Mesenchymal stem cell (in vitro differentiated cells and primary cell): ENCODE measurements at places on chromosomes 6 and 20.

DNA sequence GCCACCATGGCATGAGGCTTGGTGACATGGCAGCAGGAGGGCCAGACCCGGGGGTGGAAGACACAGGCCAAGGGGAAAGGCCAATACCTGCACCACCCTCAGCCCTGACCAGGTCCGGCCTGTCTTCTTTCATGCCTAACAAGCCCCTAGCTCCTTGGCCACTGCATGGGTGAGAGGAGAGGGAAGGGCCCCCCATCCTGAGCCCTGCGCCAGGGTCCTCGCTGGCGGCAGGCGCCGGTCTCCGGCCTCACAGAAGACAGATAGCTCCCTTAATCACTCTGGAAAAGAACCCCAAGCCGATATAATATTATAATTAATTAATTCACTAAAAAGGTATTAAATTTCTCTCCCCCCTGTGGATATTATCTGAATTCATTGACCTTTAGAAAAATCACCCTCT lies 41.4 kb downstream of the MDFI start:
- H3K36me3 ChIP-seq, result no peaks in the 10 kb centered on the region
- H3K4me3 ChIP-seq, result no peak overlapping the region
- DNase-seq, result no peak
- peaks cover 25% of the 10 kb centered on the region for H3K27me3 ChIP-seq
- H3K4me1 ChIP-seq, result peaks cover 22% of the 10 kb centered on the region

DNA sequence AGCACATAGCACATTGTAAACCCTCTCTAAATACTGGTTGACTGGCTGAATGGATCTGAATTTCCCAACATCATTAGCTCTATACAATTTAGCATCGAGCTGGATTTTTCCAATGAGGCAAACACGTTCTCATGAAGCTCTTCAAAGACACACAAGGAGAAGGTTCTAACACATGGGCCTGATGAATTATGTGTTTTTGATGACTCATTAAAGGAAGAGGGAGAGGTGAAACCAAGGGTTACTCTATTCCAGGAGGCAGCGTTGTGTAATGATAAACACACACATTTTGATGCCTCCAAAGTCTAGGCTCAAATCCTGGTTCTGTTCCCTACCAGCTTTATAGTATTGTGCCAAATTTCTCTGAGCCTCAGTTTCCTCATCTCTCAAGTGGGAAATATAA lies 84.3 kb downstream of the PFDN4 start:
- no peak for DNase-seq
- no peaks in the 10 kb centered on the region for H3K36me3 ChIP-seq
- H3K4me1 ChIP-seq, result no peaks in the 10 kb centered on the region
- H3K4me3 ChIP-seq, result no peak overlapping the region
- no peaks in the 10 kb centered on the region for H3K27me3 ChIP-seq
- H3K27ac ChIP-seq, result no peak overlapping the region

- H3K27ac ChIP-seq, result no peak overlapping the region
- H3K4me3 ChIP-seq, result no peak overlapping the region
- peaks cover 23% of the 10 kb centered on the region for H3K27me3 ChIP-seq
- H3K36me3 ChIP-seq, result no peaks in the 10 kb centered on the region
- H3K4me1 ChIP-seq, result peaks cover 21% of the 10 kb centered on the region
Measured at GRCh38 chr20:48828734-48829460, 1.1 kb upstream of the PREX1 start.

GRCh38 chr6:138689849-138690248 lies 83.7 kb upstream of the CCDC28A start:
- H3K36me3 ChIP-seq, result no peaks in the 10 kb centered on the region
- DNase-seq, result no peak
- no peaks in the 10 kb centered on the region for H3K27me3 ChIP-seq
- peaks cover 5% of the 10 kb centered on the region for H3K4me1 ChIP-seq
- no peak overlapping the region for H3K4me3 ChIP-seq

DNA sequence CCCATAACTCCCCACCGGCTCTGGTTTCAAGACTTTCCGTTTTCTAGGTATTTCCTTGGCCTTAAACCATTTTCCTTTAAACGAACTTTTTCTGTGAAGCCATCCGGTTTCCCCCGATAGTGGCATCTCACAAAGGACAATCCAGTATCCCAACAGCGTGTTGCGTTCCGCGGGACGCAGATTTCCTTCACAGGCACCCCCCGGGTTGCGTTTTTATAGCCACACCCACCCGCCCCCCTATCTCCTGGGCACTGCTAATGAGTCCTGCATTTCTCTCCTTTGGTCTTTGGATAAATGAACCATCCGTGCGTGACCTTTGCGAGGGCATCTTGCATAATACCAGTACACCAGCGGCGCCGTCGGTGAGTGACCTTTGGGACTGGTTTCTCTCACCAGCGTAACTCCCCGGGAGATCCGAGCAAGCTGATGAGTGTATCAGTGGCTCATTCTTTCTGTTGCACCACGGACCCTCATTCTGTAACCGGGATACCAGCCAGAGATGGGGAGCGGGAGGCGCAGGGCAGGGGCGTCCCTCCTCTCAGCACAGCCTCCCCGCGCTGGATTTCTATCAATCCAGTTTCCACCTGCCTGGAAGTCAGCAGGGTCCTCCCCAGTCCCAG lies 586 bp upstream of the NQO2 start:
- no peaks in the 10 kb centered on the region for H3K36me3 ChIP-seq
- DNase-seq, result peak; percentile 95
- H3K4me3 ChIP-seq, result peak overlapping the region; percentile 60
- H3K4me1 ChIP-seq, result peaks cover 9% of the 10 kb centered on the region
- no peaks in the 10 kb centered on the region for H3K27me3 ChIP-seq
- H3K27ac ChIP-seq, result no peak overlapping the region

GRCh38 chr6:157861814-157862213 lies 38.8 kb downstream of the SNX9 start:
- H3K27ac ChIP-seq, result no peak overlapping the region
- peaks cover 5% of the 10 kb centered on the region for H3K4me1 ChIP-seq
- peak; percentile 46 for DNase-seq
- H3K4me3 ChIP-seq, result no peak overlapping the region
- peaks cover 34% of the 10 kb centered on the region for H3K36me3 ChIP-seq

- H3K27me3 ChIP-seq, result no peaks in the 10 kb centered on the region
- no peak overlapping the region for H3K27ac ChIP-seq
- no peaks in the 10 kb centered on the region for H3K4me1 ChIP-seq
Measured at GRCh38 chr6:31087494-31088089, 24.8 kb downstream of the C6orf15 start.

DNA sequence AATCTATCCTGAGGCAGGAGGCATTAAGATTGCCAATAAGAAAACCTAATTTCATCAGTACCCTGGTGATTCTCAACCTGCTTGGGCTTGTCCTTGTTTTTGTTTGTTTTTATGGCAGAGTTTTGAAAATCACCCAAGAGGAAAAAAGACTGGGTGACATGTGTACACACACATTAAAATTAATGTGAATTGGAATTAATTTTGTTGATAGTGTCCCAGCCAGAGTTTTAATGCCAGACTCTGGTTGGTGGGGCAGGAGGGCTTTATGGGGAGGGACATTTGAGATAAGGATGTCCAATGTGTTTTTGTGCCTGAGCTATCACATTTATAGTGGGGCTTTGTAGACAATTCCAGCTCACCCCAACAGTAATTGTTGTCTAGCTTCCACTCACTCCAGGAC lies 184.6 kb downstream of the ID4 start:
- H3K4me1 ChIP-seq, result no peaks in the 10 kb centered on the region
- H3K27ac ChIP-seq, result no peak overlapping the region
- H3K27me3 ChIP-seq, result no peaks in the 10 kb centered on the region
- H3K36me3 ChIP-seq, result no peaks in the 10 kb centered on the region
- H3K4me3 ChIP-seq, result no peak overlapping the region

- H3K27ac ChIP-seq, result no peak overlapping the region
- peaks cover 7% of the 10 kb centered on the region for H3K4me1 ChIP-seq
- no peak for DNase-seq
- H3K36me3 ChIP-seq, result no peaks in the 10 kb centered on the region
Measured at GRCh38 chr6:113181164-113181563, 676.0 kb upstream of the MARCKS start.

GRCh38 chr20:23036371-23036770 lies 1.3 kb downstream of the SSTR4 start:
- no peak overlapping the region for H3K4me3 ChIP-seq
- no peaks in the 10 kb centered on the region for H3K4me1 ChIP-seq
- H3K36me3 ChIP-seq, result no peaks in the 10 kb centered on the region
- no peak overlapping the region for H3K27ac ChIP-seq

GRCh38 chr6:89281779-89282246 lies 33.3 kb downstream of the GABRR2 start:
- H3K27ac ChIP-seq, result no peak overlapping the region
- peak; percentile 22 for DNase-seq
- peaks cover 45% of the 10 kb centered on the region for H3K27me3 ChIP-seq
- H3K4me1 ChIP-seq, result no peaks in the 10 kb centered on the region

- H3K4me3 ChIP-seq, result no peak overlapping the region
- H3K27ac ChIP-seq, result no peak overlapping the region
- H3K36me3 ChIP-seq, result peaks cover 2% of the 10 kb centered on the region
- no peaks in the 10 kb centered on the region for H3K4me1 ChIP-seq
- H3K27me3 ChIP-seq, result no peaks in the 10 kb centered on the region
- DNase-seq, result no peak
Measured at GRCh38 chr6:166472636-166473035, 89.9 kb upstream of the MPC1 start.

DNA sequence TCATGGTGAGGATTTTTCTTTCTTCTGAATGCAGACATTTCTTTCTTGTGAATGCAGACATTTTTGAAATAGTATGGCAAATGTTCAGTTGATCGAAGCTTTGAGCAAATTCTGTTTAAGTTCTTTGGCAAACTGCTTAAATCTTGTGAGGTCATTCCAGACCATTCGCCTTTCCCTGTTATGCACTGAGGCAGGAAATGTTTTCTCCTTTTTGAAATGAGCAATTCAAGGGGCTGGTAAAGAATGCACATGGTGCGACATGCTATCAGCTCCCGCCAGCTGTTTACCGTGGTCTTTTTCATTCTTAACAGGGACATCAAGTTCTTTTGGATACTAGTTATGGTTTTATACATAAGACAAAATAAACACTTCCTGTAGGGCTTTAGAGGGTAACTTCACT lies 112.0 kb upstream of the CCN2 start:
- no peaks in the 10 kb centered on the region for H3K4me1 ChIP-seq
- H3K36me3 ChIP-seq, result no peaks in the 10 kb centered on the region
- H3K27ac ChIP-seq, result no peak overlapping the region
- no peak for DNase-seq
- no peaks in the 10 kb centered on the region for H3K27me3 ChIP-seq

DNA sequence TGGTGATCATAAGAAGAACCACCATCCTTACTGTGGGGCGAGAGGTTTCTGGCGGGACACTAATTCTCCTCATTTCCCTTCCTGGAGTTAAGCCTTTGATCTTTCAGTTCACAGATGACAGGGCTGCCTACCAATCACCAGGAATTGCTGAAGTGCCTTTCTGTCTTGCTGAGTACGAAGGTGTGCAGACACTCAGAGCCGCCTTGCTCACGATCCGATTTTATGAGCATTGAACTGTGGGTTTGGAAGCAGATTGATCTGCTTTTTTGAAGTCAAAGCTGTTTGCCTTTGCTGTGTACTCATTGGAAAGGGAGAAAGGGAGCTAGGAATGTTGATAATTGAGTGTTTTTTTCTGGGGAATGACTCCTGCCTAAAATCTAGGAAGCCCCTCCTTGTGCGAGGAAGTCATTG lies 129.1 kb upstream of the SALL4 start:
- DNase-seq, result no peak
- H3K27ac ChIP-seq, result no peak overlapping the region
- no peaks in the 10 kb centered on the region for H3K27me3 ChIP-seq
- H3K4me1 ChIP-seq, result peaks cover 8% of the 10 kb centered on the region
- no peak overlapping the region for H3K4me3 ChIP-seq
- H3K36me3 ChIP-seq, result no peaks in the 10 kb centered on the region

- no peak overlapping the region for H3K27ac ChIP-seq
- peaks cover 1% of the 10 kb centered on the region for H3K4me1 ChIP-seq
- no peak for DNase-seq
- H3K36me3 ChIP-seq, result no peaks in the 10 kb centered on the region
Measured at GRCh38 chr6:158662607-158662953, 12.7 kb downstream of the SYTL3 start.

- no peak for DNase-seq
- no peaks in the 10 kb centered on the region for H3K36me3 ChIP-seq
- H3K4me1 ChIP-seq, result peaks cover 2% of the 10 kb centered on the region
- H3K4me3 ChIP-seq, result no peak overlapping the region
Measured at GRCh38 chr6:45812922-45813321, 202.7 kb downstream of the CLIC5 start.

DNA sequence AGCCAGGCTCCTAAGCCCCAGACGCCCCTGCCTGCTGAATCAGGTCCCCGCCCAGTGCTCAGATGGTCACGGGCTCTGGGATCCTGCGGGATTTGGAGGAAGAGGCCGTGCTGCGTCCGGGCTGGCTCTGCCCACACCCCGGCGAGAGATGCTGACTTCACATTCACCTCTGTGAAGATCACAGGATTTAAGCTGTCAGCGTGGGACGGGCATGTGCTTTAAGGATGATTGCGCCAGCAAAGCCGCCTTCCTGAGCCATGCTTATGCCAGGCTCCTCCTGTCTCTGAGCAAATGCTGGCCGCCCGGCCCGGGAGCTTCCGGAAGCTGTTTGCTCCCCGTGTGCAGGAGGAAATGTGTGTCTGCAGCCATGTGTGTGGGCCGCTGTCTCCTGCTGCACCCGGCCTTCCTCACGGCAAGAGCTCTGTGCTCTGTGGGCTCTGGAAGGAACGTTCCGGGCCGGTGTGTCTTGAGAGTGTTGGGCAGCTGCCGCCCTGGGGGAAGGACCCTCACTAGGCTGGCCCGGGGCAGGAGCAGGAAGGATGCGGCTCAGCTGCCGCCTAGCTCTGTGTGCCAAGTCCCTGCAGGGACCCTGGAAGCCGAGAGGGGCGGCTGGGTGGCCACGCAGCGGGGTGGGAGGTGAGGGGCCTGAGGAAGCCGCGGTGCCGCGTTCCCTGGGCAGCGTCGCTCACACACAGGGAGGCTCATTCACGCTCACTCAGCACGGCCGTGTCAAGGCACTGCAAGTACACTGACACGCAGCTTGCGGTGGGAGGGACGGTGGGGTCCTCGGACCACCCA lies 19.0 kb upstream of the BHLHE23 start:
- DNase-seq, result no peak
- peaks cover 61% of the 10 kb centered on the region for H3K27me3 ChIP-seq
- no peak overlapping the region for H3K4me3 ChIP-seq
- no peak overlapping the region for H3K27ac ChIP-seq
- no peaks in the 10 kb centered on the region for H3K4me1 ChIP-seq

- no peaks in the 10 kb centered on the region for H3K27me3 ChIP-seq
- H3K4me3 ChIP-seq, result peak overlapping the region; percentile 4
- peak; percentile 75 for DNase-seq
- peaks cover 13% of the 10 kb centered on the region for H3K4me1 ChIP-seq
- no peaks in the 10 kb centered on the region for H3K36me3 ChIP-seq
Measured at GRCh38 chr6:56863366-56863765, 91.5 kb upstream of the BEND6 start.

GRCh38 chr20:12815231-12815768 lies 193.5 kb upstream of the SPTLC3 start:
- H3K27me3 ChIP-seq, result no peaks in the 10 kb centered on the region
- H3K27ac ChIP-seq, result no peak overlapping the region
- H3K4me3 ChIP-seq, result no peak overlapping the region
- DNase-seq, result no peak
- no peaks in the 10 kb centered on the region for H3K36me3 ChIP-seq
- H3K4me1 ChIP-seq, result no peaks in the 10 kb centered on the region

GRCh38 chr6:118744261-118744941 lies 93.0 kb upstream of the CEP85L start:
- no peak overlapping the region for H3K4me3 ChIP-seq
- H3K27me3 ChIP-seq, result no peaks in the 10 kb centered on the region
- H3K27ac ChIP-seq, result no peak overlapping the region
- no peak for DNase-seq
- H3K36me3 ChIP-seq, result no peaks in the 10 kb centered on the region

GRCh38 chr6:101845621-101846020 lies 452.1 kb downstream of the GRIK2 start:
- H3K36me3 ChIP-seq, result no peaks in the 10 kb centered on the region
- no peak overlapping the region for H3K4me3 ChIP-seq
- no peaks in the 10 kb centered on the region for H3K27me3 ChIP-seq
- DNase-seq, result no peak

- no peaks in the 10 kb centered on the region for H3K36me3 ChIP-seq
- H3K27me3 ChIP-seq, result no peaks in the 10 kb centered on the region
Measured at GRCh38 chr20:43939762-43940121, 25.1 kb downstream of the TOX2 start.
